ENCODE measurements at places on chromosomes 5 and 9.

DNA sequence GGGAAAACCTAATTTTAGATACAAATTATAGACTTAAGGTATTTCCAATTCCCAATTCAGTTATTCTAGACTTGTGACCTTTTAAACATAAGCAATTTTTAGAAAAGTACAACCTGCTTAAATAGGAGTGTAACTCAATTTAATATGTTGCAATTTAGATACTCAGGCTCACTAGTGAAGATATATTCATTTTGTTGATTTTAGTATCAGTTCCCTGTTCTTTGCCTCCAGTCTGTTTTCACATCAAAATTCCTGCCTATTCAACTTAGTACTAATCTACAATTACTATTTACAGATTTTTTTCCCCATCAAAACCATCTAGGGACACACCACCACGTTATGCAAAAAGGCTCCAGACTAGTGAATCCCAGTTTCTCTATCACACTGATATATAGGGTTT, 30.4 kb downstream of the PWWP2A start:
- DNase-seq: no peak

DNA sequence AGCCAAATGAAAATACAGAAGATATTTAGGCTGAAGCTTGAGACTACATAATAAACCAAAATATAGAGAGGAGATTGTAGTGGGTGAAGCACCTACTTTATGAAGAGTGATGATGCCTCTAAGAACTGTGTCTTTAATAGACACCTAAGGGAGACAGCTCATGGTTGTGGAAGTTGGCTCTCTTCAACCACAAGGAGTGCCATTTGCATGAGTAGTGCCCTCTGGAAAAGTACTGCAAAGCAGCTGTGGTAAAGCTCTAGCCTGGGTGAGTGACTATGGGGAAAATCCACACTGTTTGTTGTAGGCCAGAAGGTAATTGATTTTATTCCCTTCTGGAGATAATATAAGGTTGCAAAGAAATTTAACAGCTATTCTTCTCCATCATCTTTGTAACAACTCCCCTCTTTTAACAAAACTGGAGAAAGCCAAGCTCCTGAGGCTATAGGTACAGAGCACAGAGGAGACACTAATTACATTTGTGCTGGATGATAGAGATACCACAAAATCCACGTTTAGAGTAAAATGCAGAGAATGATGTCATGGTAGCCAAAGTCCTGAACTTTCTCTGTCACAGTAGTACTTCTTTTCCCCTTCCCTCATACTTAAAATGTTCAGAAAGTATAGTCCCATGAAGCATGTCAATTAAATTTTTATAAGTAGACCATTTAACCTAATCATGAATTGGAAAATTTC, 122.8 kb downstream of the STARD4 start:
- no peak for DNase-seq

GRCh38 chr5:115028557-115028956, 141.2 kb downstream of the TRIM36 start:
- no peak for DNase-seq

- no peak for DNase-seq
Observed at GRCh38 chr9:134136996-134137299, 1.1 kb downstream of the WDR5 start.

DNA sequence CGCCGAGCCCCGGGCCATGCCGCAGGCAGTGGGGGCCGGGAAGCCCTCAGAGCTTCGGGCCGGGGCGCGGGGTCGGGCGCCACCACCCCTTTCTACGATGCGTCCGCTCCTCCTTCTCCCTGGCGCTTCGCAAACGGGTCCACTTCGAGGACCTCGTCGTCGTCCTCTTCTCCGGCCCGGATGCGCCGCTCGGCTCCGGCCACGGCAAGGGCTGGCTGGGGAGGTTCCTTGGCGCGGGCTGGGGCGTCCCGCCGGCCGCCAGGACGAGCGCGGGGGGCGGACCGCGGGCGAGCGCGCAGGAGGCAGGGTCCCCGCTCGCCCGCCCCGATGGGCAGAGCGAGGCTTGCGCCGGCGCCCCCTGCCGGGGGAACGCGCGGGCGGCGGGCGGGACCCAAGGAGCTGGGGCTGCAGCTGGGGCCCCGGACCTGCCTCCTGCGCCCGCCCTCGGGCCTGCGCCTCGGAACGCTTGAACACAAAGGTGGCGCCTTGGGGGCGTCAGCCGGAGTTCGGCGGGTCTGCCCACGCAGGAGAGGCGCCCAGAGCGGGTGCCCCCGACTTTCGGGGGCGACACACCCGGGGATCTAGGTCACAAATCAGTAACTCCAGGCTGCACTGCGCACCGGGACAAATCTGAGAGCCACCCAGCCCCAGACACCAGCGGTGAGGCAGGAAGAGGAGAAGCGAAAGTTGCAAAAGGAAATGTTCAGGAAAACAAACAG, at the start of gene ROR2:
TSS of gene ROR2 (minus strand) at position 283 of the 719 bp plus-strand sequence.
- peak; percentile 56 for DNase-seq

GRCh38 chr9:123382653-123383511, 26.9 kb downstream of the CRB2 start:
- no peak for DNase-seq

DNA sequence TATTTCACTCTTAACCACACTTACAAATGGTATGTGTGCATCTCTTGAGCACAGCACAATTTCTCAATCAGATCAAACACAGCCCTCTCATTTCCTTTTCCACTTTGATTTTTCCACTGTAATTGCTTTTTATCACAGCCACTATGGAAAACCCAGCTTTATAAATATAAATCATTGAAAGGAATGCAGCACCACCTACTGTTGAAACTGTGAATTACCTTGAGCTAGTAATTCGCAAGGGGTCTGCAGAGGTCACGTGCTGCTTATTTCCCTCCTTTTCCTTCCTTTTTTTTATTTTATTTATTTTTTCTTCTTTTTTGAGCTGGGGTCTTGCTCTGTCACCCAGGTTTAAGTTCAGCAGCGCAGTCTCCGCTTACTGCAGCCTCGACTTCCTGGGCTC, 76.9 kb downstream of the CDH6 start:
- DNase-seq: no peak

GRCh38 chr9:99720455-99721050, 101.1 kb upstream of the NR4A3 start:
- peak; percentile 1 for DNase-seq

GRCh38 chr5:20678814-20679298, 690.9 kb upstream of the CDH18 start:
- DNase-seq: no peak

- no peak for DNase-seq
Observed at GRCh38 chr5:6026766-6027406, 351.5 kb downstream of the MED10 start.

GRCh38 chr5:43664501-43665040, 61.6 kb downstream of the NNT start:
- no peak for DNase-seq

- DNase-seq: no peak
Observed at GRCh38 chr9:74282526-74283253, 214.4 kb upstream of the RORB start.

- no peak for DNase-seq
Observed at GRCh38 chr5:13943676-13944075, 812 bp downstream of the DNAH5 start.

GRCh38 chr5:102554728-102555127, 55.9 kb upstream of the SLCO6A1 start:
- DNase-seq: no peak

DNA sequence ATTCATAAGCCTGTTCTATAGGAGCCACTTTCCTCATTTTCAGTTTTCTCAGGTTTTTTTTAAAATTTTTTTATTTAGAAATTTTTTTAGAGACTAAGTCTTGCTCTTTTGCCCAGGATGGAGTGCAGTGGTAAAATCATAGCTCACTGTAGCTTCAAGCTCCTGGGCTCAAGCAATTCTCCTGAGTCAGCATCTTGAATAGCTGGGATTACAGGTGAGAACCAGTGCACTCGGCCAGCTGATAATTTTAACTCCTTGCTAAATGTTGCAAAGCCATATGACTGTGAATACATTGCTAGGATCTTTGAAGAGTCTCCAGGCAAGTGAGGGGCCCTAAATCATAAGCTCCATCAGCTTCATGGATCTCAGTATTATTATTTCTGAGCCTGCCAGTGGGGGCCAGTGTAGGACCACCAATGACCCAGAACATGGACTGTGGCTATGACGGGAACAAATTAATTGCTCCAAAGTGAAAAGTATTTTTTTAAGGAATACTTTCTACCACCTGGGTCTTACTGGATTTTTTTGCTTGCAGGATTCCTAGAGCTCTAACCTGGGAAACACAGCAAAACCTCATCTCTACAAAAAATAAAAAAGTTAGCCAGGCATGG, 5.7 kb upstream of the GAPVD1 start:
- DNase-seq: no peak

GRCh38 chr5:32047056-32047455, 127.1 kb downstream of the GOLPH3 start:
- no peak for DNase-seq

DNA sequence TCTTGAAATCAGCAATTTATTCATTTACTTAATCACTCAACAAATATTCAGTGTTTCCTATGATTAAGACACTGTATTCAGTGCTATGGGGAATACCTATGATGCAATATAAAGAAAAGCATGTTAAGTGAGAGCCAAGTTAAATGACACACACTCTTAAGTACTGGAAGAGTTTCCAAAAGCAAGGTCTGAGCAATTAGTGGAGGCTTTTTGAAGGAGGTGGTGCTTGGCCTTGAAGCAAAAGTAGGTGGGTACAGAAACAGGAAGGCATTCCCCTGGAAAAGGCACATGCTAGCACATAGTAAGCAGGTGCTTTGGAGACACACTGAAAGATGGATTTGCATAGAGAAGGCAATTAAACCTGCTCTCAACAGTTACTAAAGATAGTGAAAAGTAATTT, 4.0 kb downstream of the TSLP start:
- no peak for DNase-seq

GRCh38 chr5:37834542-37835379, 5.1 kb downstream of the GDNF start:
- no peak for DNase-seq

GRCh38 chr9:91948597-91949391, 1.2 kb downstream of the ROR2 start:
- DNase-seq: no peak

DNA sequence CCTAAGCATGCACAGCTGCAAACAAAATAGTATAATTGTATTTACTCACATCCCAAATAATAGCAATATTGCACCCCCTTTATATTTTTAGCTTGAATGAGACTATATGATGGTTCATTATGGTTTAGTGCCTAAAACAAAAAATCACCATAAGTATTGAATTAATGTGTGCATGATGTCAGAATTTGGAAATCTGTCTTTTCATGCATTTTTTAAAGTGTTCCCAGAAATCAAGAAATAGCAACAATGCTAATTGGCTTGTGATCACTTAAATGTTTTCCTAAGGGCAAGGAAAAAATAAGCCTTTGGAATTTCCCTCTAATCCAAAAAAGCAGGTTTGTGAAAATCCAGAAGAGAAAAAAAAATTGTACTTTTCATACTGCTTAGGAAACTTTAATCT, 50.9 kb upstream of the ITGA2 start:
- DNase-seq: no peak

DNA sequence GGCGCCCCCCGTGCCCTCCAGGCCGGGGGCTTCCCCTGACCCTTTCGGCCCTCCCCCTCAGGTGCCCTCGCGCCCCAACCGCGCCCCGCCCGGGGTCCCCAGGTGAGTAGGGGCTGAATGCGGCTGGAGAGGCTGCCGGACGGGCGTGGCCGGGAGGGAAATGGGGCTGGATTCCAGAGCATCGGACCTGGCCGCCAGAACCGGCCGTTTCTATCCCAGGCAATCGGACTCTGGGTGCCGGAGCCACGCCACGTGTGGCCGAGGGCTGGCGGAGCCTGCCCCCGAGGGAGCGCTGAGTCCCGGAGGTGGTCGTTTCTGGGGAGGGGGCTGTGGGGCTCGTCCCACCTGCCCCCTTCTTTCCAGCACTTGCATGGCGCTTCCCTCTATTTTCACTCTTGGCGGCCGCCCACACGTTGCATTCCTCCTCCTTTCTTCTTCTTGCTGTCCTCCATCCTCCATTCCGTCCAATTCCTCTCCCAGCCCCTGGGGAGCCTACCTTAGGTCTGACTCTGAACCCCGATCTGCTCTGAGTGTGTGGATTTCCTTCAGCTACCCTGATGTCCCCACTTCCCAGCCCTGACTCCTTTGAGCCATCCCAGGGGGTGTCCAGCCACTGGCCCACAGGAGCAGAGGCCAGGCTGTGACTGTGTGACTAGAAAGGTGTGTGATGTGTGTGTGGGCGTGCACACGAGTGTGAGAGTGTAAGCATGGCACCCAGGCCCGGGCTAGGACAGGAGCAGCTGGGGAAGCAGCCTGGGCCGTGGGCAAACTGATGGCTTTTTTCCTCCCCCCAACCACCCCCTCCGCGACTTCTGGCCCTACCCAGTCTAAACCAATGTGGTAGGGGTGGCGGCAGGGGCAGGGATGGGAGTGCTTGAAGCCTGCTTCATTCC, 24.7 kb downstream of the GOLGA2 start:
- no peak for DNase-seq

GRCh38 chr9:93132287-93132927, 1.6 kb downstream of the NINJ1 start:
- DNase-seq: no peak

- DNase-seq: no peak
Observed at GRCh38 chr5:142717582-142718215, 31.8 kb upstream of the FGF1 start.

DNA sequence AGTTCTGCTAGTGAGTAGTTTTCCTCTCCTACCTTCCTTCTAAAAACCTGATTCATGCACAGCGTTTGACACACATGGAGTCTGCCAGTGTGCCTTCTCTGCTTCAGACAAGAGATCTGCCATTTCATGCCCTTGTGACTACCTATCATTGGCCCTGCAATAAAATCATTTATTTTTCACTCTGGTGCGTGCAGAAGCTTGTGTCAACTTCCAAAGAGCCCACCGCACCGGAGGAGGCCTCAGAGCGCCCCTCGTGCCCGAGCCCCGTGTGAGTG, 13.7 kb downstream of the HNRNPH1 start:
- no peak for DNase-seq
